ENCODE measurements at places on chromosomes 13 and 19. TPM values are rescaled to one million over a fixed set of nuclear protein-coding genes. Genes with fewer than 3 reads are reported as not detected.
A peak's percentile ranks its signal among the peaks of the same experiment; 100 is the strongest.

The ZNF556 gene
- total RNA-seq: not detected

The SMIM44 gene
- not detected for total RNA-seq

DNA sequence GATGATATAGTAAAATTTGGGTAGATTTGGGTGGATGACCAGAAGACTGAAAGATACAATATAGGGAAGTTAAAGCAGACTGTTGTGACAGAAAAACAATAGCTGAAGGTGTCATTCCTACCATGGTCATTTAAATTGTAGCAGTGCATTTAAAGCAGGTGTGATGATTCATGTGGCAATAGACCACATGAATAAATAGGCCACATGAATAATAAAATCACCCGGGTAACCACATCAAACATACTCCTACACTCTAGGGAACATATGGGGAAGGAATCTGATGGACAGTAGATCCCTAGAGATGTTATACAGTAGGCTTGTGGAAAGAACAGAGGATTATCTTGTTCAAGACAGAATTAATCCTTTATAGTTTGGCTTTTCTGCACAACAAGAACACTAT is 392.6 kb downstream of the SLITRK5 start:
- no peak overlapping the region for H3K27ac ChIP-seq

DNA sequence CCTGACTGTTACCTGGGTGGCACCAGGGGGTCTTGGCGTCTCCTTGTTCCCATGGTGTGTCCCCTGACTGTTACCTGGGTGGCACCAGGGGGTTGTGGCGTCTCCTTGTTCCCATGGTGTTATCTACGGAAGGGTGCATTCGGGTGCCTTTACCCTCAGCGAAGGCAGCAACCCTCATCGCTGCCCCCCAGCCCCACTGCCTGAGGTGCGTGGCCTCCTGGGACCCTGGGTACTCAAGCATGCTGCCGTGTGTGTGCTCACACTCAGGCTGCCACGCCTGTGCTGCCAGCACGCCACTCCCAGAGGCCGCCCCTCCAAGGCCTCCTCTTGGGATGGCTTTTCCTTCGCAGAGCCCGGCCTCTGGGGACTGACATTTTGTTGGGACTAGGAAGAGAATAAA is 25.1 kb downstream of the TFDP1 start:
- H3K4me3 ChIP-seq: no peak overlapping the region
- DNase-seq: no peak
- no peaks in the 10 kb centered on the region for H3K4me1 ChIP-seq
- no peaks in the 10 kb centered on the region for H3K27me3 ChIP-seq

- no peak overlapping the region for H3K4me3 ChIP-seq
- H3K36me3 ChIP-seq: no peaks in the 10 kb centered on the region
- DNase-seq: peak; percentile 13
- H3K4me1 ChIP-seq: peaks cover 6% of the 10 kb centered on the region
- H3K27me3 ChIP-seq: peaks cover 54% of the 10 kb centered on the region
Measured at GRCh38 chr13:27833206-27833605, 40.9 kb downstream of the GSX1 start.

DNA sequence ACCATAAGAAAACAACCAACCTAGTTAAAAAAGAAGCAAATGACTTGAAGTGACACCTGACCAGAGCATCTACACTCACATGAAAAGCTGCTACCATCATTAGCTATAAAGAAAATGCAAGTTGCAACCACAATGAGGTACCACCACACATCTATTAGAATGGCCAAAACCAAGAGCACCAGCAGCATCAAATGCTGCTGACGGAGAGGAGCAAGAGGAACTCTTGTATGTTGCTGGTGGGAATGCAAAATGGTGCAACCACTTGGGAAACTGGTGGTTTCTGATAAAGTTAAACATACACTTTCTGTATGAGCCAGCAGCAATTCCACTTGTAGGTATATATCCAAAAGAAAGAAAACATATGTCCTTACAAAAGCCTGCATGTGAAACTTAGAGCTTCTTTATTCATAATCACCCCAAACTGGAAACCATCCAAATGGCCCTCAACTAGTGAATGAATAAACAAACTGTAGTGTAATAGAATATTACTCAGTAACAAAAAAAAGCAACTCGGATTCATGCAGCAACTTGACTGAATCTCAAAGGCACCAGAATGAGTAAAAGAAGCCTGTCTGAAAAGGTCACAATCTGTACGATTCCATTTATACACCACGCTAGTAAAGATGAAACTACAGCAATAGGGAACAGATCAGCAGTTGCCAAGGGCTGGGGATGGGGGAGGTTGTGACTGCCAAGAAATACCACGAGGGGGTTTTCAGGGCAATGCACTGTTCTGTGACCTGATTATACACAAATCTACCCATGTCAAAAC is 60.9 kb upstream of the RANBP3 start:
- H3K36me3 ChIP-seq: no peaks in the 10 kb centered on the region
- H3K27me3 ChIP-seq: no peaks in the 10 kb centered on the region
- H3K4me3 ChIP-seq: no peak overlapping the region
- H3K27ac ChIP-seq: no peak overlapping the region
- no peaks in the 10 kb centered on the region for H3K4me1 ChIP-seq

DNA sequence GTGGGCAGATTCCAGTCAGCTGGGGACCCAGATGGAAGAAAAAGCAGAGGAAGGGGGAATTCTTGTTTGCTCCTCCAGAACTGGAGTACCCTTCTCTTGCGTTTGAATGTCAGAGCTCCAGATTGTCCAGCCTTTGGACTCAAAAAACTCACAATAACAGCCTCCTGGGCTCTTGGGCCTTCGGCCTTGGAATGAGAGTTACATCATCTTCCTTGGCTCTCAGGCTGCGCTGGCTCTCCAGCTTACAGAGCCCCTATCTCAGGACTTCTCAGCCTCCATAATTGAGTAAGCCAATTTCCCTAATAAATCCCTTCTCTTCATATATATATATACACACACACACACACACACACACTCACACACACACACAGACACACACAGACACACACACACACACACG is 1215.7 kb upstream of the SLC10A2 start:
- H3K4me3 ChIP-seq: no peak overlapping the region
- H3K4me1 ChIP-seq: no peaks in the 10 kb centered on the region
- H3K27me3 ChIP-seq: no peaks in the 10 kb centered on the region
- no peak for DNase-seq
- H3K36me3 ChIP-seq: no peaks in the 10 kb centered on the region

GRCh38 chr19:51141181-51141580 is 920 bp upstream of the SIGLEC7 start:
- no peak overlapping the region for H3K4me3 ChIP-seq
- DNase-seq: no peak
- H3K4me1 ChIP-seq: no peaks in the 10 kb centered on the region
- no peaks in the 10 kb centered on the region for H3K36me3 ChIP-seq

DNA sequence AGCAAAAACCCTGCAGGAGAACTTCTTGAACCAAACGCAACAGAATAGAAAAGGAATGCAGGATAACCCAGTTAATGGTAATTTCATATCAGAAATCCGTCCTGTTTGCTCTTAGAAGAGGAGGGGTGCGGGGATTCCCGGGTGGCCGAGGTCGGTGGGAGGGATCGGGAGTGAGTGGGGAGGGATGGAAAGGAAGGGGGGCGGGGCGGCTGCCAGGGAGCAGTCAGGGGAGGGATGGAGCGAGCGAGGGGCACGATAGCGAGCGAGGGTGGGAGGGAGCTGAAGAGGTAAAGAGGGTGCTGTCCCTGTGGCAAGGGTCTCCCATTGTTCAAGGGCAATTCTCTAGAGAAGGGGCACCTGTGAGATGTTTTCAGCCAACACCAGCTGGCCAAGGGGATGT is 26.5 kb downstream of the CD177 start:
- no peaks in the 10 kb centered on the region for H3K4me1 ChIP-seq
- H3K36me3 ChIP-seq: no peaks in the 10 kb centered on the region

GRCh38 chr13:46571909-46572595 is 19.1 kb downstream of the LRCH1 start:
- H3K27me3 ChIP-seq: no peaks in the 10 kb centered on the region
- no peak overlapping the region for H3K4me3 ChIP-seq
- H3K27ac ChIP-seq: peak overlapping the region; percentile 52
- DNase-seq: no peak
- H3K4me1 ChIP-seq: peaks cover 73% of the 10 kb centered on the region

GRCh38 chr19:44725684-44726083 is 22.8 kb upstream of the BCL3 start:
- DNase-seq: no peak
- H3K36me3 ChIP-seq: no peaks in the 10 kb centered on the region
- H3K27ac ChIP-seq: no peak overlapping the region
- no peaks in the 10 kb centered on the region for H3K4me1 ChIP-seq
- no peak overlapping the region for H3K4me3 ChIP-seq

DNA sequence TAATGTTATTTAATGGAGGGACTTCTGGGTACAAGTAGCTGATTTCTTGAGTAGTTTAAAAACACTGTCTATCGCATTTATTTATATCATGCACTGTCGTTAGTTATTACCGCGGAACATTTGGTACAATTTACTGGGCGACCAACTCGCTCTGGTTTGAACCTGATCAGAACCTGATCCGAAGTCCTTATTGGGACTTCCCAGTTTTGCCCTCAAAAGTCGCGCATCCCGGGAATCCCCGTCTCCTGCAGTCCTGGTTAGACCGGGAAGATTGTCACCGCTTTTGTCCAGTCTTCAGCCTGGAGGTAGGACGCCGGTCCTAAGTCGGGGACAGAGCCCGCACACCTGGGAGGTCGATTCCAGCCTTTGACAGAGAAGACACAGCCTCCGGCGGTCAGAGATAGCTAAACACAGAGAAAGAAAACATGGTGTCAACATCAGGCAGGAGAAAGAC is 694 bp downstream of the CLN5 start:
- no peaks in the 10 kb centered on the region for H3K27me3 ChIP-seq
- peak overlapping the region; percentile 76 for H3K4me3 ChIP-seq
- H3K36me3 ChIP-seq: peaks cover 21% of the 10 kb centered on the region
- H3K27ac ChIP-seq: peak overlapping the region; percentile 92
- no peak for DNase-seq
- H3K4me1 ChIP-seq: no peaks in the 10 kb centered on the region

GRCh38 chr13:103926118-103926517 is 859.9 kb upstream of the SLC10A2 start:
- H3K4me1 ChIP-seq: no peaks in the 10 kb centered on the region
- DNase-seq: no peak
- H3K27me3 ChIP-seq: no peaks in the 10 kb centered on the region

- no peak overlapping the region for H3K4me3 ChIP-seq
- peak overlapping the region; percentile 8 for H3K27ac ChIP-seq
- peaks cover 23% of the 10 kb centered on the region for H3K36me3 ChIP-seq
- DNase-seq: no peak
- peaks cover 42% of the 10 kb centered on the region for H3K4me1 ChIP-seq
Measured at GRCh38 chr13:32214071-32214470, 101.1 kb downstream of the ZAR1L start.
